Activated B cell treated with CpG ODN at 0.5 μM for 24 hours (primary cell): ENCODE measurements at places on chromosomes 2 and 18.

- H3K4me1 ChIP-seq: no peaks in the 10 kb centered on the region
- H3K4me3 ChIP-seq: no peak overlapping the region
- no peaks in the 10 kb centered on the region for H3K27me3 ChIP-seq
- DNase-seq: no peak
These were observed 222.1 kb downstream of the ETAA1 start for GRCh38 chr2:67619204-67619603.

- DNase-seq: no peak
- no peak overlapping the region for H3K4me3 ChIP-seq
- no peaks in the 10 kb centered on the region for H3K27me3 ChIP-seq
- H3K36me3 ChIP-seq: no peaks in the 10 kb centered on the region
- H3K4me1 ChIP-seq: no peaks in the 10 kb centered on the region
- no peak overlapping the region for H3K27ac ChIP-seq
These were observed 763.4 kb upstream of the NRXN1 start for GRCh38 chr2:51795248-51795888.

- H3K4me1 ChIP-seq: peaks cover 19% of the 10 kb centered on the region
- H3K27me3 ChIP-seq: peaks cover 55% of the 10 kb centered on the region
- no peak overlapping the region for H3K4me3 ChIP-seq
- no peaks in the 10 kb centered on the region for H3K36me3 ChIP-seq
These were observed 126.3 kb downstream of the HDAC4 start for GRCh38 chr2:239274391-239275043.

GRCh38 chr2:5360081-5360480 is 332.1 kb upstream of the SOX11 start:
- no peak overlapping the region for H3K4me3 ChIP-seq
- H3K27me3 ChIP-seq: no peaks in the 10 kb centered on the region
- no peak for DNase-seq

GRCh38 chr2:218043701-218044109 is 25.3 kb upstream of the RUFY4 start:
- no peak overlapping the region for H3K27ac ChIP-seq
- no peaks in the 10 kb centered on the region for H3K36me3 ChIP-seq
- no peak for DNase-seq
- no peak overlapping the region for H3K4me3 ChIP-seq
- peaks cover 7% of the 10 kb centered on the region for H3K4me1 ChIP-seq

DNA sequence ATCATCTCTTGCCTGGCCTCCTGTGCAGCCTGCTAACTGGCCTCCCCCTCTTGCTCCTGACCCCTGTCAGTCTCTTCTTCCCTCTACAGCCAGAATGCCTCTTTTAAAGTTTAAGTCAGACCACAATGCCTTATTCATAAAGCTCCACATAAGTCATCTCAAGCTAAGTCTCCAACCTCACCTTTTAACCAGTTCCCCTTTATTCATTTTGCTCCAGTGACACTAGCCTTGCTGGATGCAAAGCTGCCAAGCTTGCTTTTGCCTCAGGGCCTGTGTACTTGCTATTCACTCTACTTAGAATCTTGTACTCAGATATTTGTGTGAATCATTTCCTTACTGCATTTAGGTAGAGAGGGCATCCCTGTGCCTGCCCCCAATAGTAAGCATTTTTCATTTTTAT is 180.9 kb downstream of the PDE1A start:
- H3K36me3 ChIP-seq: no peaks in the 10 kb centered on the region
- DNase-seq: no peak
- no peak overlapping the region for H3K4me3 ChIP-seq
- H3K27ac ChIP-seq: no peak overlapping the region
- peaks cover 12% of the 10 kb centered on the region for H3K27me3 ChIP-seq
- H3K4me1 ChIP-seq: peaks cover 3% of the 10 kb centered on the region

- no peaks in the 10 kb centered on the region for H3K36me3 ChIP-seq
- no peak overlapping the region for H3K4me3 ChIP-seq
- no peak for DNase-seq
These were observed 30.7 kb downstream of the MAPK4 start for GRCh38 chr18:50590593-50590992.

DNA sequence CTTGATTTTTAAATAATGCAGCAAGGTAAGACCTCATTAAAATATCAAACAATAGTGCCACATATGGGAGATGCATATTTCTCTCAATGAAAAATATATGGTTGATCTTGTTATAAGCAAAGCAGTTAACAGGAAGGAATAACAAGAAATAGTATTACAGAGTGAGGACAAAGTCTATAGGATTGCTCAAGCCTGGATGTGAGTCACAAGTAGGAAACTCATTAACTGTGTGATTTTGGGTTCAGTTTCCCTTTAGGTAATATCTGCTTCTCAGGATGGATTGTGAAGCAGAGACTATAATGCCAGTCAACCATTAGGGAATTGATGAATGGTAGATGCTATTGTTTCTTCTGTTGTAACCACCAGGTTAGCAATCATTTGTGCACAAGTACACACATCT is 42.9 kb upstream of the SPHKAP start:
- no peaks in the 10 kb centered on the region for H3K36me3 ChIP-seq
- H3K27me3 ChIP-seq: no peaks in the 10 kb centered on the region
- H3K4me3 ChIP-seq: no peak overlapping the region

GRCh38 chr2:217289907-217290280 is 430.0 kb upstream of the TNP1 start:
- peaks cover 14% of the 10 kb centered on the region for H3K27me3 ChIP-seq
- no peak overlapping the region for H3K4me3 ChIP-seq
- H3K27ac ChIP-seq: no peak overlapping the region
- H3K4me1 ChIP-seq: no peaks in the 10 kb centered on the region
- no peaks in the 10 kb centered on the region for H3K36me3 ChIP-seq

DNA sequence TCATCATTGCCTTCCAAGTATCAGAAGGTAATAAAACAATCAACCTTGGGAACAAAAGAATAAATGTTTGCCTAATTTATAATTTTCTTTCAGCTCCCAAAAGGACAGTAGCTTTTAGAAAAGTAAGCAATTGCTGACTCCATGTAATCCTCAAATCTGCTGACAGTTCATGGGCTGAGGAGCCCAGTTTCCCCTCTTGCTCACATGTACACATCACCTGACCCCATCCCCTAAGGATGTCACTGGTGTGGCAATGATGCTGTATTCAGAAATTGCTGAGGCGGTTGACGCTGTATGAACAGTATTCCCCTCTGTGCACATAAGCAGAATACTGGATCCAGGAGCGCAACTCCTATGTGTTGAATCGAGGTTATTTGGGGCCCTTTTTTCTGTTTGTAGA is 56.1 kb upstream of the LYPD1 start:
- H3K27ac ChIP-seq: no peak overlapping the region
- no peaks in the 10 kb centered on the region for H3K36me3 ChIP-seq
- DNase-seq: no peak
- H3K4me3 ChIP-seq: no peak overlapping the region

GRCh38 chr2:164061129-164061746 is 325.4 kb upstream of the FIGN start:
- no peaks in the 10 kb centered on the region for H3K4me1 ChIP-seq
- no peaks in the 10 kb centered on the region for H3K36me3 ChIP-seq
- DNase-seq: no peak

GRCh38 chr2:99619151-99619550 is 129.3 kb upstream of the REV1 start:
- peaks cover 59% of the 10 kb centered on the region for H3K36me3 ChIP-seq
- H3K4me3 ChIP-seq: no peak overlapping the region
- H3K27ac ChIP-seq: no peak overlapping the region
- no peak for DNase-seq
- no peaks in the 10 kb centered on the region for H3K27me3 ChIP-seq

DNA sequence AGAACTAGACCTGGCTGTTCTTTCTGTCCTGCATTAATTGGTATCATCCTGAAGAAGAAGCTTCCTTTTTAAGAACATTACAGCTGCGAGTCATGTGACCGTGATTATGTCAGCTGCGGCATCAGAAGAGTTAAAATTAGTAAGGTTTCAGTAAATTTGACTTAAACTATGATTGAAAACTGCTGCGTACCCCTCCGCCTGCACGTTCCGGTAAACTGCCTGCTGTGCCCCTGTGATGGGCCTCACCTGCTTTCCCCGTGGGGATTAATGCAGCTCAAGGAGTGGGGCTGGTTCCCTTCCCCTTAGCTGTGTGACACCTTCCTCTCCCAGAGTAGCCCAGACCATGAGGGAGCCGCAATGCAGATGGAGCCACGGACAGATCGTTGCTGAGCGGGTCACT is 36.1 kb upstream of the MYO3B start:
- no peak for DNase-seq
- H3K36me3 ChIP-seq: no peaks in the 10 kb centered on the region
- H3K27ac ChIP-seq: no peak overlapping the region
- peaks cover 10% of the 10 kb centered on the region for H3K4me1 ChIP-seq
- H3K27me3 ChIP-seq: no peaks in the 10 kb centered on the region

GRCh38 chr2:66851449-66851872 is 416.5 kb downstream of the MEIS1 start:
- H3K4me3 ChIP-seq: no peak overlapping the region
- H3K27me3 ChIP-seq: no peaks in the 10 kb centered on the region
- H3K36me3 ChIP-seq: no peaks in the 10 kb centered on the region
- no peak for DNase-seq

DNA sequence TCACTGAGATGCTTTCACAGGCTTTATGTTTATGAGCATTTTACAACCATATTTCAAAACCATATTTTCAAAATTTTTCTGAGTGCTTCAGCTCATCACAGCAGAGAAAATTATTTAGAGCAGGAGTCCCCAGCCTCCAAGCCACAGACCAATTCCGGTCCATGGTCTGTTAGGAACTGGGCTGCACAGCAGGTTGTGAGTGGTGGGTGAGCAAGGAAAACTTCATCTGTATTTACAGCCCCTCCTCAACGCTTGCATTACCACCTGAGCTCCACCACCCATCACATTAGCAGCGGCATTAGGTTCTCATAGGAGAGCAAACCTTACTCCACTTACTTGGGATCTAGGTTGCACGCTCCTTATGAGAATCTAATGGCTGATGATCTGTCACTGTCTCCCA is 165.6 kb downstream of the SEPTIN10 start:
- no peak for DNase-seq
- no peak overlapping the region for H3K4me3 ChIP-seq
- H3K36me3 ChIP-seq: no peaks in the 10 kb centered on the region
- H3K27ac ChIP-seq: no peak overlapping the region

DNA sequence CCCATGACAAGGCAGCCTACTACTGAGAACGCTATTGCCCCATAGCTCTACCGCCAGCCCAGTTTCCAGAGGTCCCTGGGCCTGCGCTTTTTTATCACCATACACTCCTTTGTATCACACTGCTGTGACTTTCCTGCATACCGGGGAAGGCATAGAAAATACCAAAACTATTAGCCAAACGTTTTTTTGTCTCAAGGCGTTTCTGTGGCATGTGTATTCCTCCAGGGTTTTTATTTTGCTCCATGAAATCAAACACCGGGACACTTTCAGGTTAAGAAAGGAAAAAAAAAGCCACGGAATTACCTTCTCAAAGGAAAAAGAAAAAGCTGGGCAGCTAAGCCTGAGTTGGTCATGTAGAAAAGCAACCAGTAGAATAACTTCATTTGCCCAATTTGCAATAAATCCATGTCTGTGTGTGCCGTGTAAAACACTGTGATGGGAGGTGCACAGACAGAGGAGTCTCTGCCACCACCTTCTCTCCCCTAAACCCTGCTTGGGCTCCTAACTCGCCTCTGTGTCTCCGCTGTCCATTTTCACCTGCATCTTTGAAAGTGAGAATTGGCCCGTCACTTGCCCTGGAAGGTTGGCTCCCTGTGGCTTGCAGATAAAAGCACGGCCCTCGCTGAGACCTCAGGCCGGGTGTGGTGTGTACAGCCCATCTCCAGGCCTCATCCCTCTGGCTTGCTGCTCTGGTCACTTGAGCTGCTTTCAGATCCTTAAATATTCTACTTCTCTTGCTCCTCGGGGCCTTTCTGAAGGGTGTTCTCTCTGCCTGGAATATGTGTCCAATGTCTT is 1.7 kb downstream of the AMER3 start:
- peaks cover 7% of the 10 kb centered on the region for H3K4me1 ChIP-seq
- DNase-seq: no peak
- H3K27me3 ChIP-seq: peaks cover 50% of the 10 kb centered on the region
- no peak overlapping the region for H3K27ac ChIP-seq

GRCh38 chr2:151577116-151577515 is 157.2 kb downstream of the NEB start:
- H3K4me3 ChIP-seq: no peak overlapping the region
- no peak overlapping the region for H3K27ac ChIP-seq
- no peaks in the 10 kb centered on the region for H3K36me3 ChIP-seq
- H3K4me1 ChIP-seq: no peaks in the 10 kb centered on the region
- H3K27me3 ChIP-seq: no peaks in the 10 kb centered on the region

GRCh38 chr2:229930656-229931055 is 8.4 kb downstream of the FBXO36 start:
- H3K27ac ChIP-seq: no peak overlapping the region
- no peaks in the 10 kb centered on the region for H3K27me3 ChIP-seq
- H3K36me3 ChIP-seq: no peaks in the 10 kb centered on the region
- no peak overlapping the region for H3K4me3 ChIP-seq
- no peaks in the 10 kb centered on the region for H3K4me1 ChIP-seq

DNA sequence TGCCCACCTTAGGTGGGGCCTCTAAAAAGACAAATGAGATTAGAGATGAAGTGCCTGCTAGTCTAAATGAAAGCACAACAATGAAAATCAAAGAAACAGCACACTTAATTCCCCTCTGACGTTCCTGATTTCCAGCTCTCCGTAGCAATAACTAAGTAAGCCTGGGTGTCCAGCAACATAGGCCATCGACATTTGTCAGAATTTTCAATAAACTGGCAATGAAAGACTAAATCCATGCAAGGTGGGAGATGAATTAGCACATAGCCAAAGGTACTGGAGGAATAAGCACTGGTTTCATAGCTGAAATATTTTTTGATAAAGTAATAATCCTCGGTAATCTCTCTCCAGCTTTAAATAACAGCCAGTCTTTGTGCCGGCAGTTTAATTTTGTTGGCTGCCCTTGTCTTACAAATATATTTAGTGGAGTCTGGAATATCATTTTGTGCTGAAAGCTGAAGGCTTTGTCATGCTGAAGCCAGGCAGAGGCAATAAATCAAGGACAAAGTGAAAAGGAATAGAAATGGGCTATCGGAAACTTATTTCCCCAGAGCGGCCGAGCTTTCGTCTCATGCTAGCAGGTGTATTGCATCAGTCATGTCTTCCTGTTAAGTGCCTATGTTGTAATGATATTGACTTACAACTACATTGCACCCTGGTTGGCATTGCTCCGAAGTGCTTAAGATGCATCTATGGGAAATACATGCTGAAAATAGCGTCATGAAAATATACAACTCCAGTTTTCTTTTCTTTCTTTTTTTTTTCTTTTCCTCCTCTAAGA is 790.1 kb downstream of the CNTNAP5 start:
- DNase-seq: no peak
- no peak overlapping the region for H3K4me3 ChIP-seq
- no peaks in the 10 kb centered on the region for H3K36me3 ChIP-seq
- H3K27ac ChIP-seq: no peak overlapping the region
- no peaks in the 10 kb centered on the region for H3K4me1 ChIP-seq
- H3K27me3 ChIP-seq: no peaks in the 10 kb centered on the region

DNA sequence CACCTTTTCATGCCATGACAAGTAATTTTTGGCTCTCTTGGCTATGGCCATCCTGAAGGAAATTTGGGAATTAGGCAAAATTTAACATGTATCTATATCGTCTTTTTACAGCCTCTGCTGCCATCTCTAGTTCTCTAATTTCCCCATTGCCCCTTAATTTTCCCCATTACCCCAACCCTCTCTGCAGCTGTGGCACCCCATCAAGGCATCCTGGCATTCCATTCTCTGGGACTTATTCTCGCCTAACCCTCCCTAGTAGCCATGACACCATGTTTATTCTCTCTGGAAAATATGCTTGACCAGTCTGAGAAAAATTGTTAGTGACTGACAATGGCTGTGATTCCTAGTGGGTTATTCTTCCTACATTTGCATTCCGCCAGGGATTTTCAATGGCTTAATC is 43.9 kb upstream of the GLS start:
- no peak overlapping the region for H3K27ac ChIP-seq
- H3K36me3 ChIP-seq: peaks cover 11% of the 10 kb centered on the region
- H3K4me1 ChIP-seq: no peaks in the 10 kb centered on the region
- no peak for DNase-seq
- H3K27me3 ChIP-seq: no peaks in the 10 kb centered on the region
- H3K4me3 ChIP-seq: no peak overlapping the region
